ENCODE measurements at places on chromosomes 2 and 18. TPM values are rescaled to one million over a fixed set of nuclear protein-coding genes. Genes with fewer than 3 reads are reported as not detected.

- H3K27ac ChIP-seq, result no peak overlapping the region
- no peaks in the 10 kb centered on the region for H3K27me3 ChIP-seq
- no peak overlapping the region for H3K4me3 ChIP-seq
- DNase-seq, result peak; percentile 54
Measured at GRCh38 chr2:133602538-133602937, 34.3 kb upstream of the NCKAP5 start.

GRCh38 chr2:120945832-120946499 is 210.3 kb downstream of the GLI2 start:
- no peaks in the 10 kb centered on the region for H3K36me3 ChIP-seq
- no peak overlapping the region for H3K27ac ChIP-seq
- H3K27me3 ChIP-seq, result no peaks in the 10 kb centered on the region
- no peaks in the 10 kb centered on the region for H3K4me1 ChIP-seq
- DNase-seq, result no peak

GRCh38 chr18:43805646-43806194 is 528.4 kb upstream of the SYT4 start:
- peak; percentile 12 for DNase-seq
- no peaks in the 10 kb centered on the region for H3K27me3 ChIP-seq
- no peaks in the 10 kb centered on the region for H3K4me1 ChIP-seq
- H3K27ac ChIP-seq, result no peak overlapping the region

The DAW1 gene
- not detected for total RNA-seq

The QPCT gene
- 4.8 TPM for total RNA-seq

DNA sequence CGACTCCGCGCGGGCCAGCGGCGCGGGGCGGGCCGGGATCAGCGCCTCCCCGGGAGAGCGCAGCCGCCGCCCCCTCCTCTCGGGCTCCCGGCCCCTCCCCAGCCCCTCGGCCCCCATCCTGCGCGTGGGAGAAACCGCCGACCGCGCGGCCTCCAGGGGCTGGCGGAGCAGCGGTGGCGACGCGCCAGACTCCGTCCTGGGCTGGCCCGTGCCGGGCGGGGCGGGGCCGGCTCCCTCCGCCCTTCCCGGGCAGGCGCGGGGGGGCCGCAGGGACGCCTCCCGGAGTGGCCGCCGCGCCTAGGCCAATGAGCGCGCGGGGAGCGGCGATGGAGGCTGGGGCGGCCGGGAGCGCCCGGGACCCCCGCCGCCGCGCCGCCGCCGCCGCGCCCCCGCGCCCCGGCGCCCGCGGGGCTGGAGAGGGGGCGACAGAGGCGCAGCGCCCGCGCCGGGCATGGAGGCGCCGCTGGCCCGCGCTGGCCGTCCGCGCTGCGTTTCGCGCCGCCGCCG is 49.1 kb downstream of the KCNIP3 start:
- peak overlapping the region; percentile 79 for H3K4me3 ChIP-seq
- H3K36me3 ChIP-seq, result no peaks in the 10 kb centered on the region
- peak overlapping the region; percentile 78 for H3K27ac ChIP-seq
- peaks cover 28% of the 10 kb centered on the region for H3K4me1 ChIP-seq

- H3K4me1 ChIP-seq, result peaks cover 34% of the 10 kb centered on the region
- H3K27me3 ChIP-seq, result no peaks in the 10 kb centered on the region
- H3K36me3 ChIP-seq, result peaks cover 13% of the 10 kb centered on the region
- H3K4me3 ChIP-seq, result peak overlapping the region; percentile 94
Measured at GRCh38 chr18:9475643-9476591, 604 bp downstream of the RALBP1 start.

The MEIS1 gene
- 172 TPM for total RNA-seq

The CROCC2 gene
- not detected for total RNA-seq

GRCh38 chr2:208654056-208654455 is 247.5 kb downstream of the PTH2R start:
- DNase-seq, result no peak
- no peaks in the 10 kb centered on the region for H3K4me1 ChIP-seq
- H3K27ac ChIP-seq, result no peak overlapping the region
- H3K36me3 ChIP-seq, result no peaks in the 10 kb centered on the region
- no peak overlapping the region for H3K4me3 ChIP-seq
- no peaks in the 10 kb centered on the region for H3K27me3 ChIP-seq

- peaks cover 1% of the 10 kb centered on the region for H3K4me1 ChIP-seq
- no peak overlapping the region for H3K27ac ChIP-seq
- H3K27me3 ChIP-seq, result no peaks in the 10 kb centered on the region
- DNase-seq, result no peak
Measured at GRCh38 chr18:74610051-74610615, 12.5 kb downstream of the ZNF407 start.

DNA sequence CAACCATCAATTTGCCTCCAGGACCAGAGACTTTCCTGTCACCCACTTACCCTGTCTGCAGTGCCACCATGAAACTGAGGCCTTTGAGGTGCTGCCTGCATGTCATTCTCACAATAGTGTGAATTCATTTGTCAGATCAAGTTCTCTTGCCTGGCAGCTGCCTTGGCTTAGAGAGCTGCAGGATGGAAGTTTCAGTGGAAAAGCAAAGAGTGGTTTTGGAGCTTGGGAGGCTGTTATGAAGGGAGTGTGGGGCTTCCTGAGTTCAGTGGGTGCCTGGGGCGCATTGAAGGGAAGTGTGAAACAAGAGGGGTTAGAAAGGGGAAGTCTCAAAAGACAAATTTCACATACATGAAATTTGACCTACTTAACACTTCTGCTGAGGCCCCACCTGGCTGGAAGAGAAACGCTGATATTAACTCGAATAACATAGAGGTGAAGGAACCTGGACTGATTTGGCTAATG is 7.9 kb upstream of the LBH start:
- H3K27me3 ChIP-seq, result no peaks in the 10 kb centered on the region
- peaks cover 44% of the 10 kb centered on the region for H3K4me1 ChIP-seq
- no peaks in the 10 kb centered on the region for H3K36me3 ChIP-seq
- no peak for DNase-seq
- no peak overlapping the region for H3K4me3 ChIP-seq
- peak overlapping the region; percentile 35 for H3K27ac ChIP-seq

The CRYBA2 gene
- total RNA-seq, result not detected

GRCh38 chr2:134555411-134555810 is 163.4 kb downstream of the TMEM163 start:
- H3K36me3 ChIP-seq, result no peaks in the 10 kb centered on the region
- no peaks in the 10 kb centered on the region for H3K27me3 ChIP-seq
- no peak overlapping the region for H3K4me3 ChIP-seq
- H3K27ac ChIP-seq, result no peak overlapping the region

The CWC22 gene
- total RNA-seq, result 21.6 TPM

DNA sequence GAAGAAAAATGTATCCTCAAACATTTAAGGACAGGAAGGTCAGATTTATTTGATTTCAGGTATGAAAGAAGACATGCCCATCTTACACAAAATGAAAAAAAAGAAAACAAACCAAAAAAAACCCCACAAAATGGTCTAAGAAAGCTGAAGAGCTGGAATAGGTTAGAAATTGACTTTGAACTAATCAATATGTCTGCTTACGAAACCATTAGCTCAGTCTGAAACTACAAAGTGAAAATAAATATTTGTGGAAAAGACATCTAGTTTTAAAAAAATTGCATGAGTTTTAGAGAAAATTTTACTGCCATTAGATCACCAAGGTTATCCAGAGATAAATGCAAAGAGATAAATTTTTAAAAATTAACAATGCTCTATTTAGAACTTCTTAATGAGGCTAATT is 125.3 kb downstream of the TMEFF2 start:
- H3K27me3 ChIP-seq, result no peaks in the 10 kb centered on the region
- H3K4me3 ChIP-seq, result no peak overlapping the region
- no peaks in the 10 kb centered on the region for H3K4me1 ChIP-seq
- no peak for DNase-seq

- no peak overlapping the region for H3K27ac ChIP-seq
- no peak overlapping the region for H3K4me3 ChIP-seq
- H3K36me3 ChIP-seq, result no peaks in the 10 kb centered on the region
Measured at GRCh38 chr2:236254001-236254400, 10.2 kb downstream of the ASB18 start.

DNA sequence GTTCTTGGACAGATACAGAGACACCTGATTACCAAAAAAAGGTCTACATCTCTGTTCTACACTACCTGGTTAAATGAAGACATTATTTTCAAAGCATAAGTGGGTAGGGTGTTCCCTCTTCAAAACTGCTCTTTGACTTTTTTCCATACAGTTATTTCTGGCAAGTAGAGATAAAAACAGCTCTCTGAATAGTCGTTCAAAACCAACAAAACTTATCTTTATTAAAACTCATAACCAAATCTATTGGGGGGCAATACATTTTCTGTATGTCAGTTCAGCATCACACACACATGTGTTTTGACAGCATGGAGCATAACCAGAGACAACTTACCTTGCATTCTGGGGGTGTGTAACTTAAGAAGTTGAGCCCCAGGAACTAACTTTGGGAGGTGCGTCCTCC is 149.0 kb upstream of the EPC2 start:
- no peak overlapping the region for H3K27ac ChIP-seq
- H3K4me1 ChIP-seq, result no peaks in the 10 kb centered on the region
- no peak for DNase-seq

- DNase-seq, result no peak
- H3K4me3 ChIP-seq, result no peak overlapping the region
- H3K27me3 ChIP-seq, result no peaks in the 10 kb centered on the region
- no peak overlapping the region for H3K27ac ChIP-seq
Measured at GRCh38 chr2:137115081-137115794, 349.9 kb downstream of the THSD7B start.

The PLCL1 gene
- 4.1 TPM for total RNA-seq

The STPG4 gene
- not detected for total RNA-seq

DNA sequence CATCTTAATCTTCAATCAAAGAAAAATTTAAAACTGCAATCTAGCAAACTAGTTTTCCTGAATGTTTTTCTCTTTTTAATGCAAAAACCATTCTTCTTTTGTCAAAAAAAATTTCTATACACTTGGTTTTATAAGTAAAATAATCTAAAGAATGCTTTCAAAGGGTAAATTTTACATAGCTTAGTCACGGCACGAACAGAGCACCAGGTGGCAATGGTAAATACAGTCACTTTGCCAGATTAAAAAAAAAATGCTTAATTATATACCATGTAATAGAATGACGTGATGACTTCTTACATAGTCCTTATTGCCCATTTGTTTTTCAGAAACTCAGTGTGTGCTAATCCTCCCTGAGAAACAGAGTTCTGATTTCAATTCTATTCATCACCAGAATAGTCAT is 10.4 kb downstream of the FEZ2 start:
- no peak overlapping the region for H3K4me3 ChIP-seq
- no peak for DNase-seq
- H3K27ac ChIP-seq, result no peak overlapping the region
- H3K27me3 ChIP-seq, result no peaks in the 10 kb centered on the region
- no peaks in the 10 kb centered on the region for H3K4me1 ChIP-seq

GRCh38 chr18:3279201-3280185 is 17.6 kb downstream of the MYL12B start:
- H3K4me3 ChIP-seq, result no peak overlapping the region
- no peaks in the 10 kb centered on the region for H3K27me3 ChIP-seq
- DNase-seq, result no peak
- no peak overlapping the region for H3K27ac ChIP-seq
- H3K4me1 ChIP-seq, result peaks cover 5% of the 10 kb centered on the region

- H3K4me1 ChIP-seq, result no peaks in the 10 kb centered on the region
- no peak for DNase-seq
- H3K4me3 ChIP-seq, result no peak overlapping the region
- H3K36me3 ChIP-seq, result no peaks in the 10 kb centered on the region
- no peak overlapping the region for H3K27ac ChIP-seq
Measured at GRCh38 chr18:77461062-77461688, 211.5 kb downstream of the GALR1 start.

DNA sequence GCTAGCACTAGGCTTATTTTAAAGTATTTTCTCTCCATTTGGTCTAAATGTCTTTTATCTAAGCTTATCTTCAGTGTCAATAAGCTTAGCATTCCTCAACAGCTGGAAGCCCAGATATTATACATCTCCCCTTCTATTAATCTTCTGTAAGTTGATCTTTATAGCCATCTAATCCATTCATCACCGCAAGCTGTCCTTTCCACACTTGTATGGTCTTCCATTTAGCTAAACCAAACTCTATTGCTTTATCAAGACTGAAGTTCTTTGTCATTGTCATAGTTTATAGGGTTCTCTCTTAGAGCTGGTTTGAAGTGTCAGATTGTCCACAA is 101.3 kb upstream of the GPR45 start:
- peaks cover 18% of the 10 kb centered on the region for H3K4me1 ChIP-seq
- peaks cover 27% of the 10 kb centered on the region for H3K27me3 ChIP-seq
- no peaks in the 10 kb centered on the region for H3K36me3 ChIP-seq

GRCh38 chr18:9701609-9702349 is 6.3 kb upstream of the RAB31 start:
- DNase-seq, result no peak
- no peaks in the 10 kb centered on the region for H3K27me3 ChIP-seq
- no peaks in the 10 kb centered on the region for H3K36me3 ChIP-seq
- H3K4me1 ChIP-seq, result peaks cover 45% of the 10 kb centered on the region
- H3K27ac ChIP-seq, result no peak overlapping the region

The D2HGDH gene
- total RNA-seq, result 78.2 TPM

The LRP2 gene
- not detected for total RNA-seq

The CYP27A1 gene
- 11.6 TPM for total RNA-seq

The LOXHD1 gene
- total RNA-seq, result 0.45 TPM

DNA sequence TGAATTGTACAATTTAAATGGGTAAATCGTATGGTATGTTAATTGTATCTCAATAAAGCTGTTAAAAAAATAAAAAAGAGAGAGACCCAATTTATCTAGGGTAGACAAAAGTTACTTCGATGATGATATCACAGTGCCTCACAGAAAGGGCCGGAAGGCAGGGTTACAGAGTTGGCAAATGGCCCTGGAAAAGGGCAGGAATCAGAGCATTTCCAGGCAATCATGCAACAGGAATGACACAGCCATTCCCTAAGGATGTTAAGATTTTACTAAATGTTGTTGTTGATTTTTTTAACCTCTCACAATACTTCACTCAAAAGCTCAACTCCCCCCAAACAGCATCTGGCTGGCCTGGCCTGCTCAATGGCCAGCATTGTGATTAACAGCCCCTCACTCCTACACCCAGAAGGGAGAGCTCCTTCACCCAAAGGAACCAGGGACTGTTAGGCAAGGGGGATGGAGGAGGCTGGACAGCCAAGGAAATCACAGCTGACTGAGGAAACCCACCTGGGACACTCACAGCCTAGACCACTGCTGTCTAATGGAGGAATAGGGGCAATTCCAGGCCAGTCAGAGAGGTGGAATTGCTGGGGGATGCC is 7.7 kb upstream of the SP100 start:
- H3K36me3 ChIP-seq, result peaks cover 16% of the 10 kb centered on the region
- H3K27ac ChIP-seq, result peak overlapping the region; percentile 67
- no peaks in the 10 kb centered on the region for H3K27me3 ChIP-seq
- peaks cover 19% of the 10 kb centered on the region for H3K4me1 ChIP-seq

GRCh38 chr2:42150159-42150558 is 19.0 kb upstream of the EML4 start:
- H3K27ac ChIP-seq, result no peak overlapping the region
- H3K4me1 ChIP-seq, result peaks cover 6% of the 10 kb centered on the region
- H3K27me3 ChIP-seq, result no peaks in the 10 kb centered on the region

The SNED1 gene
- total RNA-seq, result 22.7 TPM

The KCNIP3 gene
- total RNA-seq, result 2.4 TPM

- H3K27me3 ChIP-seq, result no peaks in the 10 kb centered on the region
- no peaks in the 10 kb centered on the region for H3K36me3 ChIP-seq
- DNase-seq, result peak; percentile 21
- no peak overlapping the region for H3K4me3 ChIP-seq
Measured at GRCh38 chr2:12769492-12770105, 52.9 kb downstream of the TRIB2 start.
